Activated gamma-delta T cell (primary cell): ENCODE measurements at places on chromosomes 1 and 21.

GRCh38 chr1:201267481-201268229 is 15.7 kb upstream of the PKP1 start:
- no peak for DNase-seq

DNA sequence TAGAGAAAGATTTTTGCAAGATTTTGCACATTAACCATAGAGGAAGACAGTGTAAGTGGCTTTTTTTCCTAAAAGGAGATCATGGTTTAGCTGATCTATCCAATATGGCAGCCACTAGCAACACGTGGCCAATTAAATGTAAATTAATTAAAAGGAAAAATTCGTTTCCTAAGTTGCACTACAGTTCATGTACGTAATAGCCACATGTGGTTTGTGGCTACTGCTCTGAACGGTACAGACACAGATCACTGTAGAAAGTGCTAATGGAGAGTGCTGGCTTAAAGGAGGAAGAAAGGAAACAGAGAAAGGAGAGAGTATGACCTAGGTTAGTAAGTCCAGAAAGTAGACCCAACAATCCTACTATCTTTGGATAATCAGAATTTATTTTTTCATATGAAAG is 170.8 kb downstream of the SIPA1L2 start:
- no peak for DNase-seq

- no peak for DNase-seq
Measured at GRCh38 chr21:25862596-25862995, 127.8 kb downstream of the GABPA start.

DNA sequence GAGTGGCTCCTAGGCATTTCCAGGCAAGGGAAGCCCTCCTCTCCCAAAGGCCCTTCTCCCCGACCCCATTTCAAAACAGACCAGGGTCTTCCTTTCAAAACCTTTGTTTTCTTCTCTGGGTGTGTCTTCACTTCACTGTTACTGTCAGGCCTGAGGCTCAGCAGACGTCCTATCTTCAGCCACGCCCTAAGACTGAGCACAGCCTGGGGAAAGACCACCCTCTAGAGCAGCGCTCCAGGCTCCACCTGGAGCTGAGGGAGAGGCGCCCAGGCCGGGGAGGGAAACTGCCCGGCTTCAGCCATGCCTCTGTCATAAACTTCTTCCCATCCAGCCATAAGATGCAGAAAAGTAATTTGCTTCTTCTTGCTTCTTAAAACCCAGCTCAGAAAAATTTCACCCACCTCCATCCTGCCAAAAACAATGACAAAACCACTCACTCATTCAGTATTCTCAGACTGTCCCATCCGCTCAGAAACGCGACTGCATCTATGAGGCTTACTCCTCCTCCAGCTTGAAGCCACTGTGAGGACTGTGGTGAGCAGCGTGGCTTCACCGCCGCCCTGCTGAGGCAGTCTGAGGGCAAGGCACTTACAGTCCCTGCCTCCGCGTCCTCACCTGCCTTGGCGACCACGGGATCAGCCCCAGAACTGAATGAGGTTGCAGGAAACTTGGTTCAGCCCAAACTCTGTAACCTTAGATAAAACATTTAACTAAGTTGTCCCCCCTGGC is 36.1 kb downstream of the VN1R5 start:
- DNase-seq: no peak

DNA sequence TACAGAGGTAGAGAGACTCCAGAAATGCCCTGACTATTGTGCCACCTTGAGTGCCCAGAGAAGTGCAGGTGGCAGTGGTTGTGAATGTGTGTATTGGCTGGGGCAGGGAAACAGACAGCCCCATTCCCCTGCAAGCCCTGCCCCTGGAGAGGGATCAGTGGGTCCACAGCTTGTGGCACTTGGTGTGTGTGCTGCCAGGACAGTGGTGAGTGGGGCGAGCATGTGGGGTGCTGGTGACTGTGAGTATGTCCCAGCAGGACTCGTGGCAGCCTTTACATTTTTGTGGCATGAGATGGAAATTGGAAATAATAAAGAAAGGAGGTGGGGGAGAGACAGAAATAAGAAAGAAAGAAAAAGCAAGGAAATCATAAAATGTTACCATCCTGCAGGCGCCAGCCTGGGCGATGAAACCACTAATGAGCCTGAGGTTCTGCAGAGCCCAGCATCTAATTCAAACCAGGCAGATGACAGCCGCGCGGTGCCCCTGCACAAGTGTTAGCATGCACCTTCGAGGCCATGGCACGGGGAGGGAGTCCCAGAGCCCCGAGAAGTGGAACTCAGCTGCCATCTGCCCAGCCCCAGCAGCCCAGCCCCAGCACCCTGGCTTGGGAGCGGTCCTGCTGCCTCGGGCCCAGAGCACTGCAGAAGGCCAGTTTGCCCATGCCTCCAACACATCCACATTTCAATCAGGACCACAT is 49.1 kb upstream of the ZBTB40 start:
- no peak for DNase-seq

DNA sequence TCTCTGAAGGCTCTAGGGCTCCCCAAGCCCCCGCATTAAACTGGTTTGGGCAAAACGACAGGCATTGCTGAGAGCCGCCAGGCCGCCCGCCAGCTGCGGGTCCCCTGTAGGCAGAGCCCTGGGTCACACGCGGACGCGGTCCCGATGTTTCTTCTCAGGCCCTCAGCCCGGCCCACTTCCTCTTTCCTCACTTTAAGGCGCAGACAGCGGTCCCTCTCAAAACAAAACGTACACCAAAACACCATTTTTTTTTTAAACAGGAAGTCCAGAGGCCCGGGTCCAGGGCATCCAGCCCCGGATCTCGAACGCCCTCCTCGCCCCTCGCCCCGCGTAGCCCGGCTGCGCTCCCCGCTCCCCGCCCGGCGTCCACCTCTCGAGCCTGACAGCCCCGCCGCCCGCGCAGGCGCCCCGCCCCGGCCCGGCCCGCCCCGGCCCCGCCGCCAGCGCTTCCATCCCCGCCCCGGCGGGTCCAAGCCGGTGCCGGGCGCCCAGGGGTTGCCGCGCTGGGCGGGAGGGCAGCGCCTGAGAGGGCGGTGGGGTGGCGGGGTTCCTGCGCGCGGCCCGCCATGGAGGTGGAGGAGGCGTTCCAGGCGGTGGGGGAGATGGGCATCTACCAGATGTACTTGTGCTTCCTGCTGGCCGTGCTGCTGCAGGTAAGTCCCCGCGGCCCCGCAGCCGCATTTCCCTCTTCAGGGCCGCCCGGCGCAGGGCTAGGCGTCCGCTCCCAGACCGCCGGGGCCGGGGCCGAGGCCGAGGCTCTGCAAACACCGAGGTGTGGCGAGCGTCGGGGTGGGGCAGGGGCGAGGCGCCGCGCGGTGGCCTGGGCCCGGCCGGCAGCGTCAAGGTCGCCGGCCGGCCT is at the start of gene SLC22A15:
Gene SLC22A15, plus strand, starts transcription at position 452 of the 859 bp plus-strand sequence. Its CDS starts 115 bp downstream, at position 567.
- no peak for DNase-seq

- DNase-seq: no peak
Measured at GRCh38 chr1:189524501-189524900, 953.2 kb downstream of the BRINP3 start.

- no peak for DNase-seq
Measured at GRCh38 chr1:44217809-44218410, 4.6 kb downstream of the DMAP1 start.

DNA sequence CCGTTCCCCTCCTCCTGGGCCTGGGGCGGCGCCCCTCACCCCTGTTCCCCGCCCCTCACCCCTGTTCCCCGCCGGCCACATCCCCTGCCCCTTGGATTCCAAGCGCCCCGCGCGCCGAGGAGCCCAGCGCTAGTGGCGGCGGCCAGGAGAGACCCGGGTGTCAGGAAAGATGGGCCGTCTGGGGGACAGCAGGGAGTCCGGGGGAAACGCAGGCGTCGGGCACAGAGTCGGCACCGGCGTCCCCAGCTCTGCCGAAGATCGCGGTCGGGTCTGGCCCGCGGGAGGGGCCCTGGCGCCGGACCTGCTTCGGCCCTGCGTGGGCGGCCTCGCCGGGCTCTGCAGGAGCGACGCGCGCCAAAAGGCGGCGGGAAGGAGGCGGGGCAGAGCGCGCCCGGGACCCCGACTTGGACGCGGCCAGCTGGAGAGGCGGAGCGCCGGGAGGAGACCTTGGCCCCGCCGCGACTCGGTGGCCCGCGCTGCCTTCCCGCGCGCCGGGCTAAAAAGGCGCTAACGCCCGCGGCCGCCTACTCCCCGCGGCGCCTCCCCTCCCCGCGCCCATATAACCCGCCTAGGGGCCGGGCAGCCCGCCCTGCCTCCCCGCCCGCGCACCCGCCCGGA is at the start of gene TP73:
Gene TP73, plus strand, starts transcription at position 587 of the 618 bp plus-strand sequence. CDS start 29,850 bp downstream, outside the sequence.
- no peak for DNase-seq

GRCh38 chr1:61518670-61519400 is 206.1 kb downstream of the TM2D1 start:
- no peak for DNase-seq

DNA sequence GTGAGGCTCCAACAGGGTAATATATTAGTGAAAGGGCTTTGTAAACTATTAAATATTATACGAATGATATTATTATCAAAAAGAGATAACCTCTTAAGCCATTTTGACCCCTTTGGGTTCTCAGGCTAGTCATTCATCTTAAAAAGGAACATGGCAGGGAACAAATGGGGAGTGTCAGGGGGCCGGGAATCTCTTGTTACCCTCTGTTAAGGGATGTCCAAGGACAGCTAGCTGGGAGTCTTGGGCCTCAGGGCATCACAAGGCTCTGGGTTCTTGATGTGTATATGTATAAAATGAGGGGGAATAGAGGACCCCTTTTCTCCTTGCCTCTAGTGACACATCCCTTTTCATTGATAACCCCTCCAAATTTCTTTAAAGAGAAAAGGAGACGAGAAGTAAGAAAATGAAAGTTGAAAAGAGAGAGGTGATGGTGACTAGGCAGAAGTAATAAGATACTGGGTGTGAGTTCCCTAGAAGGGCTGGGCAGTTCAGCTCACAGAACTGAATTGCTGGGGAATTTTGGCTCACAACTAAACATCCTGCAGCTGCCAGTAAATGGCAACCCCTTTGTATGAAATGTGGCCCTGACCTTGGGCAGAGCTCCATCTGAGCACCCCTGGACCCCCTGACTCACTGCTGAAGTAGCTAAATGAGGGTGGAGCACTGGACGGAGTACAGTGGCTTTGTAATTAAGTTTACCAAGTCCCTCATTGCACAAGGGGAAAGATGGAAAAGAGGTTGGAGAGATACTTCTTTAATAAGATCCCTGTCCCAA is 20.0 kb upstream of the ZNF326 start:
- no peak for DNase-seq

GRCh38 chr1:10229903-10230302 is 19.5 kb downstream of the KIF1B start:
- DNase-seq: no peak

- no peak for DNase-seq
Measured at GRCh38 chr1:173832748-173833147, 8.1 kb upstream of the CENPL start.

- DNase-seq: no peak
Measured at GRCh38 chr1:205810448-205811157, 2.4 kb downstream of the SLC41A1 start.

DNA sequence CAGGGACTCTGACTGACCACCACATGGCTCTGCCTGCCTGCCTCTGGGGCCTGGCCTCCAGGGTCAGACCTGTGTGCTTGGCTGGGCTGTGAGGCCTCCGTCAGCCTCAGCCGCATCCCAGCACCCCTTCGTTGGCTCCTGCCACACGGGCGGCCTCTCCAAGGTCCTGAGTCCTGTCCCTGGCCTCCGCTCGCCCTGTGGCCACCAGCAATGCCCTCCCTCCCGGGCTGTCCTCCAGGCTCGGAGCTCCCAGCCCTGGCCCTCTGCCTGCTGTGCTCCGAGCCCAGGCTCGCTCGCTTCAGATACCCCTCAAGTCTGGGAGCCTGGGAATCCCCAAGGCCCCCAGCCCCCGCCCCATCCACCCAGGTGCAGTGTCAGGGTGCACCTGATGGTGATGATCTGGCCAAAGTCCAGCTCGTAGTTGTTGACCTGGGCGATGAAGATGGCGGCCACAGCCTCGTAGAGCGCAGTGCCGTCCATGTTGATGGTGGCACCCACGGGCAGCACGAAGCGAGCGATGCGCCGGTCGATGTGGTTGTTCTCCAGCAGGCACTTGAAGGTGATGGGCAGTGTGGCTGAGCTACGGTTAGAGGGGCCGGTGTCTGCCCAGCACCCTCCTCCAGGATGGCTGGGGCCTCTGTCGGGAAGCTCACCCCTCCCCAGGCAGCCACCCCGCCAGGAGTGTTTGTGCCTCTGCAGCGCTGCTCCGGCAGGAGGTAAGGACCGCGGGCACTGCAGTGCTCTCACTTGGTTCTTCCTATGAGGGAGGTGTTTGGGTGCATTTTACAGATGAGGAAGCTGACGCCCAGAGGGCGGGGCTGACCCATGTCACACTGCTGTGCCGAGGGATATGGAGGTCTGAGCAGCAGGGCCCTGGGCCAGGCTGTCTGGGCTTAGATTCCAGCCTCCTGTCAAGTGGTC is 28.5 kb downstream of the PODN start:
- no peak for DNase-seq

DNA sequence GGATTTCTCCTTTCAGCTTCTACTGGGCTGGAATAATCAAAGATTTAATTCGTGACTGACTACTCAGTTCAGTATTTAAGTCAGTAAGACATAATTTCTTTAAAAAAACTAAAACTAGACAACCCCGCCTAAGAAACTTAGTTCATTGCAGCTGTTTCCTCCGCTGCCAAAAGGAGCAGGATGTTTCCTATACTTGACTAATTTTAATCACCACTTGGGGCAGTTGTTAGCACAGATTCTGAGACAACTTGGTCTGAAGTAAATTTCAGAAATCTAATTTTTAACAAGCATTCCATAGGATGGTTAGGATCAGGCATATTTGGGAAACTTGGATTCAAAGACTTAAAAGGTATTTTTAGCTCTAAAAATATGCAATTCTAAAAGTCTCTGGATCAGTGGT is 34.0 kb downstream of the EPRS1 start:
- DNase-seq: no peak

DNA sequence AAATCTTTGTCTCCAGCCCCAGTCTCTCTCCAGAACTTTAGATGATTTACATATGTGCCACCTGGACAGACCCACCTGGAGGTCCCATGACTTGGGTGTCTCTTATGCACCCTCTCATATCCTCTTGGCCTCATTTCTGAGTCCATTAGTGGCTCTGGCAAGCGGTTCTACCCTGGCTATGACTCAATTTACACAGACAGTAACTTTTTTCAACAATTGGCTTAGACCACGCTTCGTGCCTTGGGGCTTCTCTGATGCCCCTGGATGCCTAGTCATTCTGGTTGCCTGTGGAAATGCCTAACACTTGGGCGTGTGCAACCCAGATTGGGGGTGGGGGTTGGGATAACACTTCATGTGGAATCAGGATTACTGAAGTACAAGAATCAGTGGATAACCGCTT is 57.1 kb upstream of the GADD45A start:
- DNase-seq: no peak
